ENCODE measurements at places on chromosomes 12 and 14.

GRCh38 chr14:51228890-51229289 is 11.2 kb upstream of the TMX1 start:
- DNase-seq, result no peak

DNA sequence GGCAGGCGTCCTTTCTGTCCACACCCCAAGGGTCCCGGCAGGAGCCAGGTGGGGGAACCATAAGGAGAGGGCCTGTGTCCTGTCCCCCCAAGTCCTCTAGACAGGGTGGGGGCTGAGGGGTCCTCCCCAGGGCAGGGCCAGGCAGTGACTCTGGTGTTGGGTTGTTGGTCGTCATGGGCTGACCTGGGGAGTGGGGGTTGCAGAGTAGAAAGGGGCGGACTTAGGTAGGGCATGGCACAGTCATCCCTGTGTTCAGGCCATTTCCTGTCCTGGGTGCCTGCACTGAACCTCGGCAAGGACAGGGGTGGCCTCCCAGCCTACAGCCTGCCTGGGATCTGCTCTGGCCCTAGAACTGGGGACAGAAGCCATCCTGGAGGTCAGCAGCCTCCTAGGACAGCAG is 356.2 kb downstream of the TMEM121 start:
- DNase-seq, result peak; percentile 7

GRCh38 chr14:92108345-92109254 is 2.2 kb upstream of the ATXN3 start:
- no peak for DNase-seq

DNA sequence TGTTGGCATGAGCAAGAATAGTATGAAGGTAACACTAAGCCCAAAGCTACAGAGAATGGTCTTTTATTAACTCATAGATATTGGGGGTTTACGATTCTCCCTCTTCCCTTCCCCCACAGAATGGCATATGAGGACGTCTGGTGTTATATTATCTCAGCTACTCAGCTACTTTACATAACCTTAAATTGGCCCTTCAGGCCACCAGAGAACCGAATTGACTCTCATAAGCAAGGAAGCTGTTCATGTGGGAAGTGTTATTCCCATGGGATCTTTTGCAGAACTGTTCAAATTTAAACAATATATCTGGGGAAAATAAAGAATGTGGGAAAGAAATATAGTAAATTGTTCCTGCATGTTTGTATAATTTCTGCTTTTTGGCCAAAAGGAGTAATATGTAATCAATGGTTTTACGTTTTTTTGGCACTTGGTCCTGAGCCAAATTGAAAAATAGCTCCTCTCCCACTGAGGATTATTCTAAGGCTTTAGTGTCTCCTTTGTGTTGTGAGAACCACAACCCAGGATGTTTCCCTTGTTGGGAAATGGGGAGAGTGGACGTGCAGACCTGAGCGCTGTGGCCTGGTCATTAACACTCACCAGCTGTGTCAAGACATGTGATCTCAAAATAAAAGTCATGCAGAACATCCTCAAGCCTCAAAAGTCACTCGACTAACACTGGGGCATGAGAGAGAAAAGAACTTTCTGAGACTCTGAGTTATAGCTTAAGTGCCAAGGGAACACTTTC is 31.8 kb upstream of the CMAS start:
- DNase-seq, result no peak

- DNase-seq, result no peak
These were observed 90.9 kb downstream of the ACTN1 start for GRCh38 chr14:68888025-68888850.

DNA sequence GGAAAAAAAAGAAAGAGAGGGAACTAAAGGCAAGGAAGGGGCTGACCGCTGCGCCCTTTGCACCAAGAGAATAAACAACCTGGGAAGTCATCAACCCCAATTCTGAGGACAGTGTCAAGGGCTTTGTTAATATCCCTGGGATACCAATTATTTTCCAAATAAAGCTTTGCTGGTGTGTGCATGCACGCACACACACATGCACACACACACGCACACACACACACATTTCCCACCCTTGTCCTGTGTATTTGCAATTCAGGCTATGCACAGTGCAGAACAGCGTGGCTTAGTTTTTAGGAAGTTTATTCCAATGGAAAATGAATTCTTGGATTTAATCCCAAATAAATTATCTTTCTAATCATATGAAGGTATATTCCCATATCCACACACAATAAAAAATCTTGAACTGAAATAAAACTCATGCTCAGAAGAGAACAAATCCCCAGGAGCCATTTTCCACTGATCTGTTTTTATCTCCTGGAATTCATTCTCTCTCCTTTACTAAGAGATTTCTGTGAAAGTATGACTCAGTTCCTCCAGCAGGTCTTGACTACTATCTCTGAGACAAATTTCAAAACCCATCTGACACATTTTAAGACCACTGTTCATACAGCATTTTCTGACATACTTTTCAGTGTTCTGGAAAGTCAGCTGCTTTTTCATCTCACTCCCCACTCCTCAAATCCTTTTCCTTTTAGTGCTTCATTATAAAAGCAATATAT is 334.4 kb upstream of the ATP2B1 start:
- DNase-seq, result no peak

DNA sequence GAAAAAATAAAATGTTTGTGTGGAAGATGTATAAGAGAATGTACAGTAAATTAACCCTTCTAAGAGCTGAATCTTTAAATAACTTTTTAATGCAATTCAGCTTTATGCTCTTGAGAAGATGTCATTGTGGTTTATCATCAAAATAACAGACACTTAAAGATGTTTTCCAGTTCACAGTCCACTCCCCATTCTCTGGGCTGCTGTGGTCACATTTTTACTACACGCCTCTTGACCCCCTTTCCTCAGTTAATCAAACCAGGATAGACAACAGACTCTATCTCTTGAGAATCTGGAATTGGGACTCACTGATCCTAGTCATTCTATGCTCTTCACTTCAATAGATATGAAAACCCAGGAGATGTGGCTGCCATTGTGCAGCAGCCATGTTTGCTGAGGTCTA is 24.7 kb upstream of the OR6J1 start:
- no peak for DNase-seq

- DNase-seq, result no peak
These were observed 15.3 kb downstream of the UBE2N start for GRCh38 chr12:93426412-93426805.

DNA sequence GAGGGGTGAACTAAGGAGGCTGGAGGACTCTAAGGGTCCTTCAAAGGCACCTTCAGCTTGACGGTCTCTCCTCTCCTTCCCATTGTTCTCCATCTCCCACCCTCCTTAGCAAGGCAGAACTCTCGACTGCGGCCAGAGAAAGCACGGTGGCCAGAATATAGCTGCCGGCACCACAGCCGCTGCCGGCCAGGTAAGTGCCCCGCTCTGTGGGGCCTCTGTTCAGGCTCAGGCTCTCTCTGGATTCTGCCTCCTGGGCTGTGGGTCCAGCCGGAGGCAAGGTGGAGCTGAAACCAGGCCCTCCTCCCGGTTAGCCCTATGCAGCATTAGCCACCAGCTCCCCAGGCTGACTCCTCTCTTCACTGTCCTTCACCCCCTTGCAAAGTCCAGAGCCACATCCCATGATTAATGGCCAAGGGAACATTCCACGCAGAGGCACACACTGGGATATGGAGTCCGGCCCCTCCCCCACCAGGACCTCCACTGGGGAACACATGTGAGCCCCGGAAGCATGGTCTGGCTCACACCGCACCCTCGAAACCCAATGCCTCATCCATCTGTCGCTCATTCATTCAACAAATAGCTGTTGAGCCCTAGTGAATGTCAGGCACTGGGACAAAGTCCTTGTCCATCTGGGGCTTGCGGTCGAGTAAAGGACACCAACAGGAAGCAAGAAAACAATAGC is 25.2 kb downstream of the LTBP2 start:
- no peak for DNase-seq

- DNase-seq, result no peak
These were observed 2.0 kb upstream of the P3H3 start for GRCh38 chr12:6826125-6826733.

GRCh38 chr14:67971627-67972625 is 152.3 kb downstream of the RAD51B start:
- DNase-seq, result no peak

DNA sequence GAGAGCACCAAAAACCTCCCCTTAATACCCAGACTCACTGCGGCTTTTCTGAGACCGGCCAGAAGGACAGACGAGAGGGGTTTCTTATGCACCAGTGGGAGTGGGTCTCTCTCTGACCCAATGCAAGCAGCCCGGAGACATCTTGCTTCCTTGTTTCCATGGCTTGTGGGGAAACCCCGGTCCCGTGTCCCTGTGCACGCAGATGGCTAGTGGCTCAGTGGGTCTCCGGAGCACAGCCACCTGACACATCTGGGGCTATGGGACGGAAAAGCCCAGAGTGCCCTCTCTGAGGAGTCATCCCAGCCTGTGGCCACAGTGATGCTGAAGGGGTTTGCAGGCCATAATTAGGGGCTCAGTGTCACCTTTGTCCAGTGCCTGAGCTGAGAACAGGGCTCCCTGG is 197.6 kb downstream of the PHETA1 start:
- peak; percentile 51 for DNase-seq

- peak; percentile 57 for DNase-seq
These were observed 32.4 kb downstream of the ABCD2 start for GRCh38 chr12:39587225-39587624.

DNA sequence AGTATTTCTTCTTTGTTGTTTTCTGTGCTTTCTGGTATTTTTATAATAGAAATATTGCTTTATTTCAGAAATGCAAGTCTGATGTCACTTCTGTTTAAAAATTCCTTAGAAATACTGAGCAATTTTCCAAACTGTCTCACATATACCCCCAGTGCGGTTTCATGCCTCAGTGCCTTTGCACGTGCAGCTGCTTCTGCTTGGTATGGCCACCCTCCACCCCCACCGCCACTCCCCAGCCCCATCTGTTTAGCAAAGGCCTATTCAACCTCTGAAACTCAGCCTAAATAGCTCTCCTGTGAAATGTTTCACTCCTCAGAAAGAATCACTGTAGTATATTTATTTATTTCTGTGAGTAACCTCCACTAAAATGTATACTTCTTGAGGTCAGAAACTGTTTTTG is 52.3 kb downstream of the PPM1H start:
- DNase-seq, result no peak

DNA sequence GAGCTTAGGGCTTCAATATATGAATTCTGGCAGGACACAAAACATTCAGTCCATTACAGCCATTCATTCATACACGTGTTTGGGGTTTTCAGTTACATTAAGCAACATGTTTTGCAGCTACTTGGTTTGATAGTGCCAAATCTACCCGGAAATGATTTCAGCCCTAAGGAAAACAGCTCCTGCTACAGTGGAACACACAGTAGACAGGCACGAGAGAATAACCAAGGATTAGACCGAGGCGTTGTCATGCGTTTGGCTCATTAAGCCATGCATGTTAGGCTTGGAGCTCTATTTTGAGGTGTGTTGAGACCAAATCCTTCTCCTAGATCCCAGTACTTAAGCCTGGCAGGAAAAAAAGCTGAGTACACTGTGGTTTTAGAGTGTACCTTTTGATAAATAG is 177.4 kb downstream of the PRKCH start:
- no peak for DNase-seq

GRCh38 chr12:91874086-91874865 is 271.4 kb downstream of the BTG1 start:
- no peak for DNase-seq

DNA sequence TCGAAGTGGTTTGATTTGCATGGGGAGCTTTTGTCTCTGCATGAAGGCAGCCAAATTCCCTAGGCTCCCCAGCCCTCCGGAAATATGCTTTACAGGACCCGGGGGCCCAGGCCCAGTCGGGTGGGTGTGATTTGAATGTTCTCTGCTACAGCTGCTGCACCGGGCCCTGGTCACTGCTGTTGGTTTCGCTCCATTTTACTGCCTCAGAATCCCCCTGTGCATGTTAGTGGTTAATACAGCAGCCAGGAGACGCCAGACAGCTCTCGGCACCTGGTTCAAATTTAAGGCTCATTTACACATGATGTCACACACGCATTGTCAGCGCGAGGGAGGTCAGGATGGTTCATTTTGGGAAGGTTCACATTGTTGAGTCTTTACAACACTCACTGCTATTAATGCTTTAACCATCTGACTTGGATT is 99.6 kb downstream of the SLC38A6 start:
- DNase-seq, result no peak

- peak; percentile 21 for DNase-seq
These were observed 13.6 kb upstream of the TPCN1 start for GRCh38 chr12:113207613-113208040.

- no peak for DNase-seq
These were observed 3.8 kb downstream of the ARHGEF40 start for GRCh38 chr14:21073921-21074320.

GRCh38 chr14:28375295-28375694 is 391.3 kb upstream of the FOXG1 start:
- no peak for DNase-seq

DNA sequence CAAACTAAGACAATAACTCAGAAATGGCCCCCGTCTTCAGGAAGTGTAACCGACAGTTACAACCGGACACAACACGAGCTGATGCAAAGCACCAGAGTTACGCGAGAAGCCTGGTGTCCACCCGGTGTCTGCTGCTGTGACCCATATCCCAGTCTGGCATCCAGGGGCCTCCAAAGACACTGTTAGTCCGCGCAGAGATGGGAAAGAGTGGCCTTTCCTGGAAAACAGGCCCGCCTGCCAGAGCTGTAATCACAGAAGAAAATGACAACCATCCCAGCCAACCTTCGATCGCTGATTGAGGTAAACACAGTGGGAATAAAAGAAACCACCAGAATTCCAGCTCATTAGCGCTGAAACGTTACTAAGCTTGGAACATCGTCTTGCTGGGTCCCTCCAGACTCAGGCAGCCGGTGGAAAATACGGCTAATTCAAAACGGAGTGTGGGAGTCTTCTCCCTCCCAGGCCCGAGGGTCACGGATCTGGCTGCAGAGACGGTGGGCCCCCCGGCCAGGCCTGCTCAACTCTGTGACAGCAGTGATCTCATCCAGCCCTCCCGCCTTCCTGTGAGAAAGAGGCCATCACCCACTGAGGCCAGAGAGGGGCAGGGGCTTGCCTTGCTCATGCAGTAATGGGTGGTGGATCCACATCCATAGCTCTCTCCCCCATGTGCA is 273.9 kb upstream of the RTL1 start:
- DNase-seq, result no peak

- no peak for DNase-seq
These were observed 1.7 kb downstream of the PRPF40B start for GRCh38 chr12:49624921-49625577.

GRCh38 chr12:113240395-113240794 is 19.1 kb downstream of the TPCN1 start:
- no peak for DNase-seq

DNA sequence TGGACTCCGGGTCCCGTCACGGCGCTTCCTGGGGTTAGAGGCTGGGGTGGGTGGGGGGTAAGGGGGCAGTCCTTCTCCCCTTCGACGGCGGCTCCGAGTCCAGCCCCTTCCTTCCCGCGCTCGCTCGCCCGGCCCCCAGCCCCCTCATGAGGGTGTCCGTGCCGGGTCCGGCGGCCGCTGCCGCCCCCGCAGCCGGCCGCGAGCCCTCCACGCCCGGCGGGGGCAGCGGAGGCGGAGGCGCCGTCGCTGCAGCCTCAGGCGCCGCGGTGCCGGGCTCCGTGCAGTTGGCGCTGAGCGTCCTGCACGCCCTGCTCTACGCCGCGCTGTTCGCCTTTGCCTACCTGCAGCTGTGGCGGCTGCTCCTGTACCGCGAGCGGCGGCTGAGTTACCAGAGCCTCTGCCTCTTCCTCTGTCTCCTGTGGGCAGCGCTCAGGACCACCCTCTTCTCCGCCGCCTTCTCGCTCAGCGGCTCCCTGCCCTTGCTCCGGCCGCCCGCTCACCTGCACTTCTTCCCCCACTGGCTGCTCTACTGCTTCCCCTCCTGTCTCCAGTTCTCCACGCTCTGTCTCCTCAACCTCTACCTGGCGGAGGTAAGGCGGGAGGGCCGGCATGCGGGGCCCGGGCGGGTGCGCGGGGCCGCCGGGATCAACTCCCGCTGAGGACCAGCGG is 500 bp downstream of the GPR137C start:
- DNase-seq, result peak; percentile 6

- DNase-seq, result peak; percentile 34
These were observed 107.2 kb downstream of the DUSP6 start for GRCh38 chr12:89245090-89245489.
